ENCODE measurements at places on chromosomes 1 and 21.
A peak's percentile ranks its signal among the peaks of the same experiment; 100 is the strongest.

GRCh38 chr1:234213658-234214128 is 159.6 kb upstream of the COA6 start:
- DNase-seq = no peak

- DNase-seq = no peak
Observed at GRCh38 chr1:169891539-169891885, 2.2 kb downstream of the SCYL3 start.

- DNase-seq = no peak
Observed at GRCh38 chr21:42665026-42665425, 11.6 kb downstream of the PDE9A start.

DNA sequence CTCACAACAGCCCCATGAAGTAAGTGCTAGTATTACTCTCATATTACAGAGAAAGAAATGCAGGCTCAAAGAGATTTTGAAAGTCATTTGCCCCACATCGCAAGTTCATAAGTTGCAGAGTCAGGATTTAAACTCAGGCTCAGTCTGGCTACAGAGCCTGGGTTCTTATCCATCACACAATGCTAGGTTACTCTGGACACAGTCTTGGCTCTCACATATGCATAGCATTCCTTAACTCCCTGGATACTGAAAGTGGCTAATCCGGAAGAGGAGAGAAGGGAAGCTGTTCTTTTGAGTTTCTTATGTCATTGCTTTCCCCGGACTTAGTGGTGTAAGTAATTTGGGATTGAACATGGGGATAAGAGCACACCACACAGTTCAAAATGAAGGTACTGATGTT is 357.4 kb upstream of the PLXNA2 start:
- DNase-seq = no peak

DNA sequence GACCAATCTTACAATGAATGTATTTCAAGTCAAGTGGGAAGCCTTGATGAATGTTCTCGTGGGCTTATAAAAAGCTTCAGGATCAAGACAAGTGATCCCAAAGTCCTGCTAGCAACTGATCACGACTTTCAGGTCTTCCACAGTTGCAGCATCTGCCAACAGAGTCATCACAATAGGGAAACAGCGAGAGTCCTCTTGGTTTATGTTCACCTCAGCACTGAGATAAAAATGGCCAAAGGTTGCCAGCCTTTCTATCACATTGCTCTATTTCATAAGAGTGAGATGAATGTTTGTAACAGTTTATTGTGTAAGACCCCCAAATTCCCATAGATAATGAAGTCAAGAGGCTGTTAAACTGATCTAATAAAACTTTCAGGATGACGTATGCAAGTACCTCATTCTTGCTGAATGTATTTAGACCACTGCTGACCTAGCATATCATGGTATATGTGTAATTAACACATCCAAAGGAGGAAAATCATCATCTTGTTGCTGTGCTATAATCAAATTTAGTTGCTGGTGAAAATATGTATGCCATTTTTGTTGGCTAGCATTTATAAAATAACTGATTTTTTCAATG is 150.6 kb downstream of the TGFBR3 start:
- no peak for DNase-seq

GRCh38 chr21:44402323-44403105 is 49.1 kb downstream of the TRPM2 start:
- no peak for DNase-seq

DNA sequence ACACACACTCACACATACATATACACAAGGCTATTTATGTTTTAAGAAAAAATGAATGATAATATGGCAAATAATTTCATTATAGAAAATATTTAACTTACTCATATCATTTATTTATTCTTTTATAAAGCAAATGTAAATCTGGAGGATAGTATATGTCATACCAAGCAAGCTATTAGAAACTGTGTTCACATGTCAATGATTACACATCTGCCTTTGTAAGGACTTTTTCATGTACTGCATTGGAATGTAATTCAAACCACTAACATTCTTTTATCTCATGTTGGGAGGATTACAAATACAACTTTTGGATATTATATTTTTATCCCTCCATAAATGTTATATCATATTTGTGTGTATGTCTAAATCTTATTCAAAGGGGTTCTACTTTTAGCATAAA is 1887.4 kb downstream of the NCAM2 start:
- DNase-seq = no peak

- no peak for DNase-seq
Observed at GRCh38 chr1:245603311-245603865, 448.6 kb downstream of the KIF26B start.

DNA sequence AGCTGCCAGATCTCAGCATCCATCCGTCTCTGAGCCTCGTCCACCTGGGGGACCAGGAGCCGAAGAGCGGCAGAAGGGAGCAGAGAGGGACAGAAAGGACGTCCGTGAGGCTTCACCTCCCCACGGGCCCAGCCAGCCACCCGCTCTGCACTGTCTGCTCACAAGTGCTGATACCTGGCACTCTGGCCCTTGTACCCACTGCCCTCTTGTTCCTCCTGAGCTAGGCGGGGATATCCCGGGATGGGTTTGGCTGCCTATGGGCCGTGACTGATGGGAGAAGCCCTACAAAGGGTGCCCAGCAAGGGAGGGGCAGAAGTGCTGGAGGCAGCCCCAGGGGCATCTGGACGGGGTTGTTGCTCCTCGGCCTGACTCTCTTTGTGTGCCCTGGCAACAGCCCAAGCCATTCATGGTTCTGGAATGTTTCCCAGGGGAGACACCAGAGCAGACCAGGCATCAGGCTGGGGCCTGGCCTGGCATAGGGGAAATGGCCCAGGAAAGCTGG is 57.6 kb downstream of the LDLRAD2 start:
- DNase-seq = no peak

GRCh38 chr21:37182222-37182621 is 84.9 kb downstream of the VPS26C start:
- no peak for DNase-seq

- no peak for DNase-seq
Observed at GRCh38 chr1:53365437-53366063, 37.7 kb upstream of the LRP8 start.

GRCh38 chr1:7646981-7647901 is 123.9 kb upstream of the VAMP3 start:
- DNase-seq = peak; percentile 78

DNA sequence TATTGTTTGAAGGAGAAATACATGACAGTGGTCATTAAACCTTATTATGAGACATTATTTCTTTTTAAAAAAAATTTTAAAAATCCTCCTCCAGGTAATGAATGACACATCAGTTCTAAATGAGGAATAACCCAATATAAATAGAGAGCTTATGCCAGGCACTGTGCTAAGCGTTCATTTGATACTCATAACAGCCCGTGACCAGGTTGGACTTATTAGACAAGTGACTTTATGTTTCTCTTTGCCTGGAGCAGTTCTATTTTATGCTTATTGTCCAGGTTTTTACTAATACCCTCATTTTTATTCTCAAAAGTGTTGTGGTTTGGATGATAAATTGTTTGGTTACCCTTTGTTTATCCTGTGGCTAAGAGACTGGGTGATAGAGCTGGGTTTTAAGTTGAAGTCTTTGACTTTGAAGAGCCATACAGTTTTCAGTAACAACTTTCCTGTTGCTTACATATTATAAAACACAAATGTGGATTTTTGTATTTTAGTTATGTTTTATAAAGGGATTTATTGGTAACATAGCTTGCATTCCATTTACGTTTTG is 84.2 kb downstream of the RABGAP1L start:
- no peak for DNase-seq

GRCh38 chr1:3609769-3610526 is 1.4 kb downstream of the MEGF6 start:
- DNase-seq = no peak

- DNase-seq = no peak
Observed at GRCh38 chr1:65979136-65980044, 186.7 kb downstream of the PDE4B start.

GRCh38 chr21:17818186-17819113 is 706 bp downstream of the C21orf91 start:
- peak; percentile 25 for DNase-seq

- DNase-seq = no peak
Observed at GRCh38 chr1:50859657-50860056, 100.4 kb downstream of the FAF1 start.

DNA sequence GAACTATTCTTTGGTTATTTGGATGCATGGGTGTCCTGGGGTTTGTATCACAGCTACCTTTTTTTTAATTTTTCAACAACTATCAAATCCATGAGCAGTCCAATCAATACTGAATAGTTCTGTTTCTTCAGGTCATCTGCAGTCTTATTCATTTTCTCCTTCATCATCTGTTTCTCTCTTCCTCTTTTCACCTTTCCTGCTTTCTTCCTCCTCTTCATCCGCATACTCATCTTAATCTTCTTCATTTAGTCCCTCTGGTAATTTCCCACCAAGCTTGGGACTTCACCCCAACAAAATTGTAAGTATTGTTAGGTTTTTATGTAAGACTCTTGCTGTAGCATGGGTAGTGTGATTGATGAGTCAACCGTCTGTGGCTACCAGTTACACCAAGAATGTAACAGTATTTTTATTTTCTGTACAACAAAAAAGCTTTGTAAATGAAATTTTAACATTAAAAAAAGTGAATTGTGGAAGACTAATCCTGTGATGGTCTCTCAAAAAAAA is 184.1 kb upstream of the RNPC3 start:
- no peak for DNase-seq

DNA sequence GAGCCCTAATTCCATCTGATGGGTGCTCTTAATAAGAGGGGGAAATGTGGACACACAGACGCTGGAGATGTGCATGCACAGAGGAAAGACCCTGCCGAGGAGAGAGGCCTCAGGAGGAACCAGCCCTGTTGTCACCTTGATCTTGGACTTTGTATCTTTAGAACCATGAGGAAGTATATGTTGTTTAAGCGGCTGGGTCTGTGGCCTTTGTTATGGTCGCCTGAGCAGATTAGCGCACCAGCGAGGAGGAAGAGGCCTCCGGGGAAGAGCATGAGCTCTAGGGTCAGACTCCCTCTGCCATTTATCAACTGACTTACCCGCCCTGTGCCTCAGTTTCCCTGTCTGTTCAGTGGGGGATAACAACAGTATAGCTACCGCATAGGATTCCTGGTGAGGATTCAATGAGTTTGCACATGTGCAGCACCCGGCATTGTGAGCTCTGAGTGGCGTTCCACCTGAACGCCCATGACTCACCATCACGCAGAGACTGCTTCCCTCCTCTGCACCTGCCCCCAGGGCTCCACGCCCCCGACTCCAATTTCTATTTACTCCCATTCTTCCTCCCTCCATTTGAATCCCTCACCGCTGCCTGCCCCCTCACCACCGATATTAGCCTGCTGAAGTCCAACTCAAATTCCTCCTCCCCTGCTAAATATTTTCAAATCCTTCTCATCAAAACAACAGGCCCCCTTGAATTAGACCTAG is 67.2 kb downstream of the ATP5PO start:
- no peak for DNase-seq

DNA sequence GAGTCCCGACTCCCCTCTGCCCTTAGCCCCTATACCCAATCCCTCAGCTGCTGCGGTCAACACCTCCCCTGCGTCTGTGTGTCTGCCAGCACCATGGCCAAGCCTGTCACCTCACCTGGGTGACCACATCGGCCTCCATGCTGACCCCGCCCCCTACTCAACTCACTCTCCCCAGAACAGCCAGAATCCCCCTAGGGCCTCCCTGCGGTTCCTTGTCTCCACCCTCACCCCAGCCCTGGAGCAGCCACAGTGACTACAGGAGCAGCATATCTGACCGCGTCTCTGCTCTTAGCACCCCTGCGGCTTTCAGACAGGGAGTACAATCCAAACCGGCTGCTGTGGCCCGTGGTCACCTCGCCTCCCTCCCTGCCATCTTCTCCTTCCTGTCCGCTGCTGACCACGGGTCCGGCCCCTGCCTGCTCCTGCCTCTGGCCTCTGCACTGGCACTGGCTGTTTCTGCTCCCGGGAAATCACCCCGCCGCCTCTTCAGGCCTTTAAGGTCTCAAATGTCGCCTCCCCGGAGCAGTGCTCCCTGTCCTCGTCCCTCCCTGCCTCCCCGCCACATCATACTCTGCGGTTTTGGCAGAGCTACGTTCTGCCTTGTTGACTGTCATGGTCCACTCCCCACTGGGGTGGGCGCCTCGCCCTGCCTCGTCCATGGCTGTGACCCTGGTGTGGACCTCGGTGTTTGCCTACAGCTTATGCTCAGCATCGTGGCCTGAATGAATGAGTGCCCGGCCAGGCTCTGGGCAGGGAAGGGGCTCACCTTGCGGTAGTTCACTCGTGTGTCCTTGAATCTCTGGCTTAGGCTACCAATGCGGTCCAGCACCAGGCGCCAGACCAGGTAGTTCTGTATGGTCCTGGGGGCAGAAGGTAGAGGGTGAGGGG is 11.1 kb downstream of the PRXL2B start:
- no peak for DNase-seq

- DNase-seq = no peak
Observed at GRCh38 chr1:42181687-42182086, 17.1 kb upstream of the GUCA2A start.

DNA sequence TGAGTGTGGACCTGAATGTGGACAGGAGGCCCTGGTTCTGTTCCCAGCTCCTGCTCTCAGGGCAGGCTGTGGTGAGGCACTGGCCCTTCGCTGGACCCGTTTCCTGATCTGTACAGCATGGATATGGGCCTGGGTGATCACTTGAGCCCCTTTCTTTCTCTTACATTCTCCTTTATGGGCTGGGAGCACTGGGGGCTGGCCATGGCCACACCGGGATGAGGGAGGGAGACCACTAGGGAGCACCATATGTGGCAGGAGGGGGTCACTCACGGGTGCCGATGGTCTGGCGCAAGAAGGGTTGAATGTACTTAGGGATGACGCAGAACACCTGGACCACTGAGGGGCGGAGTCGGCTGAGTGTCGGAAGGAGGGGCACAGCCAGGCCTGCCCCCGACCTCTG is 2.7 kb downstream of the DCST2 start:
- DNase-seq = no peak

GRCh38 chr1:195071461-195071860 is 1536.8 kb downstream of the KCNT2 start:
- no peak for DNase-seq

DNA sequence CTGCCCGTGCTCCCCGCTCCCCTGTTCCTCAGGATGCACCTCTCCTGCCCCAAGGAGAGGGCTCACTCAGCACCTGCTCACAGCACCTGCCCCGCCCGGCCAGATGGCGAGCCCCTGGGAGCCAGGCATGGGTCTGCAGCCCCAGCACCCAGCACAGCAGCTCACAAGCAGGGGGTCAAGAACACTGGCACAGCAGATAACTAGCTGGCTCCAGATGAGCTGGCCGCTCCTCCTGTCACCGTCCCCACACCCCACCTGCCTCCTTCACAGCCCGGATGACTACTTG is 20.9 kb upstream of the EVA1B start:
- no peak for DNase-seq

DNA sequence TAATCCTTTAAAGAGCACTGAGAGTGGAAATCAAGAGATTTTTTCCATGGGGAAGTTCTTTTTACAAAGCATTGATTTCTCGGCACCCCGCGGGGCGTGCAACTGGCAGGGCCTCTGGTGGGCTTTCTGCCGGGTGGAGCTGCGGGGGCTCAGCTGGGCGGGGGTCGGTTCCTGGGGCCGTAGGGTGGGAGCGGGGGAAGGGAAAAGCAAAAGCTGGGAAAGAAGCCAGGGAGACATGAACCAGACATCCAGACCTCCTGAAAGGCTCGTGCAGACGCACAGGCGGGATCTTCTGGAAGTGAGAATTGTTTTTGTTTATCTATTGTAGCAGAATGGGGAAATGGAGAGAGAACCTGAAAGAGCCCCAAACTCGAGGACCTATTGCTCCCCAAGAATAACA is 235.2 kb downstream of the FAM72C start:
- DNase-seq = no peak

GRCh38 chr1:14304381-14304865 is 294.1 kb upstream of the KAZN start:
- no peak for DNase-seq

- no peak for DNase-seq
Observed at GRCh38 chr21:35005077-35005476, 44.0 kb downstream of the RUNX1 start.
